Muscle of arm (tissue), 14 donors: ENCODE measurements at places on chromosomes 6 and 20. TPM values are rescaled to one million over a fixed set of nuclear protein-coding genes. Genes with fewer than 3 reads are reported as not detected.

The SRSF12 gene
- 5.6 TPM for polyA plus RNA-seq

The STX11 gene
- polyA plus RNA-seq: 1.0 TPM

The ECT2L gene
- 0.28 TPM for polyA plus RNA-seq

The TRIM31 gene
- polyA plus RNA-seq: 0.23 TPM

The NNAT gene
- polyA plus RNA-seq: 465 TPM

The HCK gene
- polyA plus RNA-seq: not detected

The PTK7 gene
- 61.5 TPM for polyA plus RNA-seq

DNA sequence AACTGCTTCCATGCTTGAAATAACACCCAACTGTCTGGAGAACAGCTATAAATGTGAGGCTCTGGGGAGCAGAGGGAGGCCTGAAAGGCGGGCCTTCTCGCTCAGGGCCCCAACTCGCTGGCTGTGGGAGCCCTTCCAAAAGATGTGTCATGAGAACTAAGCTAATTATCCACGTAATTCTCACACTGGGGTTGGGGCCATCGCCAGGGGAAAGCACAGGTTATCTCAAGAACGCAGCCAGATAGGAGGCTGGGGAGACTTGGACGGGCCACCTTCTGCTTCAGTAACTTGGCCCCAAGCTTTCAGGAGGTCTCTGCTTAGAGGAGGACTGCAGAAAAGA is 1.6 kb downstream of the PXDC1 start:
- peak; percentile 66 for DNase-seq

- no peak for DNase-seq
Observed at GRCh38 chr6:32858194-32858593, 4.2 kb downstream of the PSMB9 start.

DNA sequence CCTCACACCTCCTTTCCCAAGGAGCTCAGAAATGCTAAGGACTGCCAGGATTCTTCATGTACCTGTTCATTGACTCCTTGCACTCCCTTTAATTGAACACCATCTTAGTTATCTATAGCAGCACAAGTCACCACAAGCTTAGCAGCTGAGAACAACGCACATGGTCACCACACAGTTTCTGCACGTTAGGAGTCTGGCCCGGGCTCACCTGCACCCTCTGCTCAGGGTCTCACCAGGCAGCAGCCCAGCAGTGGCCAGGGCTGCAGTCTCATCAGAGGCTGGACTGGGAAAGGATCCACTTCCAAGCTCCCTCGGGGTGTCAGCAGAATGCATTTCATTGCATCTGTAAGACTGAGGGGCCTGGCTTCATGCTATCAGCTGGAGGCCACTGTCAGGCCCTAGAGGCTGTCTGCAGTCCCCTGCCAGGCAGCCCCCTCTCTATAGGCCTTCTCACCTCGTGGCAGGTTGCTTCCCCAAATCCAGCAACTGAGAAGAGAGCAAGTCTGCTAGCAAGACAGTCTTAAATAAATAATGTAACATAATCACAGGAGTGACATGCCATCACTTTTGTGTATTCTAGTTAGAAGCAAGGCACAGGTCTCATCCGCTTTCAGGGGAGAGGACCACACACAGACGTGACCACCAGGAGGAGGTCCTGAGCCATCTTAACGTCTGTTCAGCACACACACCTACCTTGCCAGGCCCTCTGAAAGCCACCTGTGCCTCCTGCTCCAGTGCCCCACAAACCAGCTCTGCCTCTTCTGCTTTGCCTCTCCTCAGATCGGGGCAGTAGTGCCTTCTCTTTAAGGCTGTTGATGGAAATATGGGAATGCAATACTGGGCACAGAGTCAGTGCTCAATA is 165.2 kb upstream of the CST7 start:
- no peak for DNase-seq

- DNase-seq: no peak
Observed at GRCh38 chr20:1012359-1013168, 10.5 kb upstream of the RSPO4 start.

- DNase-seq: no peak
Observed at GRCh38 chr6:108948181-108948661, 100.0 kb downstream of the ARMC2 start.

DNA sequence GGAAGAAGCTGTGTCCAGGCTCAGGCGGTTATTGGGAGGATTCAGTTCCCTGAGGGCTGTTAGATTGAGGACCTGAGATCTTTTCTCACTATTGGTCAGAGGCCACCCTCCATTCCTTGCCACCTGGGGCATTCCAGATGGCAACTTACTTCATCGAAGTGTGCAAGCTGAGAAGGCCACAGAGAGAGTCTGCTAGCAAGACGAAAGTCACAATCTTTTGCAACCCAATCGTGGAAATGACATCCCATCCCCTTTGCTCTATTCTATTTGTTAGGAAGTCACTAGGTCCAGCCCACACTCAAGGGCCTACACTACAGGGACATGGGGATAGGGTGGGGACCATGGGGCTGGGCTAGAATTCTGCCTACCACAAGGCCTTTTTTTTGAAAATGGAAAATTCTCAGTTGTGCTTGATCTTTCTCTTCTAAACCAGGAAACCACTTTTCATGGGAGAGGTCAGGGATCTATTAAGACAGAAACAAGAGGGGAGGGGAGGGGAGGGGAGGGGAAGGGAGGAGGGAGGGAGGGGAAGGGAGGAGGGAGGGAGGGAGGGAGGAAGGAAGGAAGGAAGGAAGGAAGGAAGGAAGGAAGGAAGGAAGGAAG is 217.2 kb downstream of the BCAS1 start:
- no peak for DNase-seq

DNA sequence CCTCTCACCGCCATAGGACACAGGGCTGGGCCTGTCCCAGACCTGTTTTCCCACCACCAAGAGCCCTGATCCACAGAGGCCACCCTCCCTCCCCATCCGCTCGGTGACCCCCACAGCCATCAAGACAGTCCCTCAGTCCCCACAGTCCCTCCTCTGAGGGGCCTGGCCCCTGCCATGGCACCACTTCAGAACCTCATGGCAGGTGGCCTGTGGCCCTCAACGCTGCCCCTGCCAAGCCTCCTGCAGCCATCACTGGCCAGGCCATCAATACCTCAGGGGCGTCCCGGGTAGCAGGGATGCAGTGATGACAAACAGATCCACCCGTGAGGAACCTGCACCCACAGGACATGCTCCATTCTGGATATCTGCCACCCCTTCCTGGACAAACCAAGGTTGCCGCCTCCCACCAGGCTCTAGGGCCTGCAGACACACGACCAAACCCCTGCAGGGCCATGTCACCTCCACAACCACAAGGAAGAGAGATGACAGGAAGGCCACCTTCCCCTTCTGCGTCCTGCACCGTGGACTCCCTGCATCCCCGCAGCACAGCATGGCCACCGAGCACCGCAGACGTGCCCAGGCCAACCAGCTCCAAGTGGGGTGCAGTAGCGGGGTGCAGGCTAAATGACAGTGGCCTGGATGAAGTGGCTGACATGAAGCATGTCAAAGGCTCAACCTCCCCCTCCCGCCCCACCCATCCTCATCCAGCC is 14.0 kb downstream of the TAF4 start:
- DNase-seq: no peak
